ENCODE measurements at places on chromosomes 6 and 20.

DNA sequence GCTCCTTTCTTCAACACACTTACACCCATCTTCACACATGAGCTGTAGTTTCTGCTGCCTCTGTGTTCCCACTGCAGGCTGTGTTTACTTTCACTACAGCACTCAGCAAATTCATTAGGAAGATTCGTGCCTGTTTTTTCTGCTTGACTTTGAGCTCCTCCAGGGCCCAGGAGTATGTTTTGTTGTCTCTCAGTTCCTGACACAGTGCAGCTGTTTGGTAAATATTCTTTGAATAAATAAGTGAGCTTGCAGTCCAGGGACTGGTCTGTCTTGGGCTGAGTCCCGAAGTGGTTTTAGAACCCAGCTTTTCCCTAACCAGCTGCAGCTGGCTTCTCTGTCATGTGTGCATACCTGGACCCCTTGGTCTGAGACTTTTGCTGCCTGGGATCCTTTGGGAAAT is 46.6 kb upstream of the CCN6 start:
- ATAC-seq = no peak

DNA sequence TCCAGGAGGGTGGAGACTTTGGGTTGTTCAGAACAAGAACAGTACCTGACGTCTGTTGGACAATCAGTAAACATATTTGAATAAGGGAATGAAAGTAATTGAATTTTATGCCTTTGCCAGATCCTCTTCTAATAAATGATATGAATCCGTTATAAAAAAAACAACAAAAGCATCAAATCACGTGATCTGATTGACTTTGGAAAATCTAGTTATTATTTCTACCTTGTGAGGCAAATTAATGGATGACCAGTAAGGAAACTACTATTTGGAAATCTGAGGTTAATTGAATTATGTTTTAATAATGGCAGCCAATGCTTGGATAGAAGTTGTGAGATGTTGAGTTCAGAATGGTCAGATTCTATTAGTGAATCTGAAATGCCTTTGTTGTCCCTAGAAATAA is 399.5 kb downstream of the TFAP2B start:
- no peak for ATAC-seq

DNA sequence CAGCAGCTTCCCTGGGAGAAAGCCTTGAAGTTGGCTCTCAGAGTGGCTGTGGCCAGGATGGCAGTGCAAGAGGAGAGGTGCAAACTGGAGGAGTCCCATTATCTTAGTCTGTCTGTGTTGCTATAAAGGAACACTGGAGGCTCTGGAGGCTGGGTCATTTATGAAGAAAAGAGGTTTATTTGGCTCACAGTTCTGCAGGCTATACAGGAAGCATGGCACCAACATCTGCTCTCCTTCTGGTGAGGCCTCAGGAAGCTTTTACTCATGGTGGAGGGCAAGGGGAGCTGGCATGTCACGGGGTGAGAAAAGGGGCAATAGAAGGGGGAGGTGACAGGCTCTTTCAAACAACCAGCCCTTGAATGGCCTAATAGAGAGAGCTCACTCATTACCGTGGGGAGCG is 47.1 kb downstream of the PSMG4 start:
- ATAC-seq = no peak

GRCh38 chr20:48492015-48492714 is 335.6 kb downstream of the PREX1 start:
- no peak for ATAC-seq

GRCh38 chr6:37985355-37985754 is 165.8 kb downstream of the ZFAND3 start:
- ATAC-seq = no peak

DNA sequence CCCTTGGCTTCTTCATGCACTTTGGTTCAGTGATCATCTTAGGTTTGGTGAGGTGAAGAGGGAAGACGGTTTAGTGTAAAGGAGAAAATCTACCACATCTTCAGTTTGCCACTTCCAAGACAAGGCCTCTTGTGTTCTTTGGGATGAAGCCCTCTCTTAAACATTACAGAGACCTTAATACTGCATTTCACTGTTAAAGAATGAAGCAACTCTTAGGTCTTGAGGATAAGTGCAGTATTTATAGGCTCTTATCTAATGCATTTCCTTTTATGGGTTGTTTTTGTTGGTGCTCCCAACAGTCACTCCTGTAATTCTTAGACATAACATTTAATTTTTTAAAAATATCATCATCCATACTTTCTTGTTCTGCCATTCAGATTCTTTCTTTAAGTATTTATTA is 139.9 kb upstream of the LAMP5 start:
- ATAC-seq = no peak

DNA sequence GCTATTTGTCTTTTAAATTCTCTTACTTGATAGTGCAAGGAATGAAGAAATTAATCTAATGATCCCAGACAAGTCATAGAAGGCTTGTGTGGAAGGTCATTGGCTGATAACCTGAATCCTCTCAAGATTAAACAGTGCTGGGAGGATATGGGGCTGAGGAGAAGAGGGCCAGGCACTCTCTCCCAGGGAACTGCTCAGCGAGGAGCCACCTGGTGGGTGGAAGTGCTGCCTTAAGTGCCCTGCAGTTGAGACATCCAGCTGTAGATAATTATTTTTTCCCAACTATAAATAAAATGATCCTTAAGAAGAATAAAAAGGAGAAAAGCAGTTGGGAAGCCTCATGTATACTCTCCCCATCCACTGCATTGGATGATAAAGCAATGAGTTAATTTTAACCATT is 47.9 kb downstream of the BTBD3 start:
- no peak for ATAC-seq

GRCh38 chr6:23523771-23524170 is 602.2 kb upstream of the NRSN1 start:
- ATAC-seq = no peak

GRCh38 chr6:145507239-145507638 is 228.1 kb downstream of the EPM2A start:
- no peak for ATAC-seq

- ATAC-seq = no peak
Observed at GRCh38 chr6:113894712-113895674, 37.8 kb downstream of the MARCKS start.

GRCh38 chr6:30238178-30238795 is 25.1 kb upstream of the TRIM26 start:
- ATAC-seq = peak; percentile 53

DNA sequence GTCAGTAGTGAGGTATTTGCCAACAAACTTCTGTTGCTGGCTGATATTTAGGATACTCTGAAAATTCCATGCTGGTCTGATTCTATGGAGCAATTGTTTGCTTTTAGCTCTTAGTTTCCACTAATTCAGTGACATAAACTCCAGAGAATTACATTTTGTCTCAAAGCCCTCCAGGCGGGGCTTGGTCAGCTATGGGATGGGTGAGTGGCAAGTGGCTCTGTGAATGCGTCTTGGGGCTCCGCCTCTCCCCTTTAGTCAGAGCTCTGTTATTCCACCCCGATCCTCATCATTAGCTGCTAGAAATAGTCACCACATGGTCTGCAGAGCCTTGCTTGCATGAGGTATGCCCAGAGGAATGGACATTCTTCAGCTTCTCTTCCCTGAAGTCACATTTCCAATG is 540.6 kb downstream of the QKI start:
- ATAC-seq = no peak

DNA sequence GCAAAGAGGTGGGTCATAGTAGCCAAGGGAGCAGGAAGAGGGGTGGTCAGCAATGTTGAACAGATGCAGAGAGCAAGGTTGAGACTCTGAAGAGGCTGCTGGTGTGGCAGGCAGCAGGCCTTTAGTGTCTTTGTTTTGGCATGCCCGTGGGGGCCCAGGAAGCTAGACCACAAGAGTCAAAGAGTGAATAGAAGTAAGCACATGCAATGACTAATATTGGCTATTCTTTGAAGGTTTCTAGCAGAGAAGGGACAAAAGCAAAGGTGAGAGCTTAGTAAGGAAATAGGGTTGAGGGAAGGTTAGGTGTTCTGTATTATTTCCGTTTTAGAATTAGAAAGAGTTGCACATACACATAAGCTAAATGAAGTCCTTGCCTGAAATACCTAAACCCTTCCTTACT is 18.8 kb downstream of the TDRD6 start:
- ATAC-seq = no peak

GRCh38 chr6:169857343-169858292 is 106.2 kb downstream of the ERMARD start:
- no peak for ATAC-seq

- ATAC-seq = no peak
Observed at GRCh38 chr6:20370801-20371200, 30.9 kb upstream of the E2F3 start.

DNA sequence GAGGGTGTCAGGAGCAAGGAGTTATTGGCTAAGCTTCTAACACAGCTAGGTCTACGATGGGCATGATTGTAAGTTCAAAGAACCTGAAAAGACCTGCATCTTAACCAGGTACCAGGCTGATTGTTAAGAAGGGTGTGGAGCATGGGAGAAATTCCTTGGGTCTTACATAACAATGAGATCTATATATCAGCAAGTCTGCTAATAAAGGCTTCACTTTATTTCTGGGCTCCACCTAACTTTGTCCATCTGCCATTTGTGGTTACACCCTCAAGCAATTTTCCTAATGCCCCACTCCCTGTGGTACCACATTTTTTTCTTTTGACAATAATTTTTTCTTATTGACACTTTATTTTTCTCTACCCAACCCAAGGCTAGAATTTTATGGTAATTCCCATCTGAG is 223.5 kb upstream of the JAG1 start:
- no peak for ATAC-seq

DNA sequence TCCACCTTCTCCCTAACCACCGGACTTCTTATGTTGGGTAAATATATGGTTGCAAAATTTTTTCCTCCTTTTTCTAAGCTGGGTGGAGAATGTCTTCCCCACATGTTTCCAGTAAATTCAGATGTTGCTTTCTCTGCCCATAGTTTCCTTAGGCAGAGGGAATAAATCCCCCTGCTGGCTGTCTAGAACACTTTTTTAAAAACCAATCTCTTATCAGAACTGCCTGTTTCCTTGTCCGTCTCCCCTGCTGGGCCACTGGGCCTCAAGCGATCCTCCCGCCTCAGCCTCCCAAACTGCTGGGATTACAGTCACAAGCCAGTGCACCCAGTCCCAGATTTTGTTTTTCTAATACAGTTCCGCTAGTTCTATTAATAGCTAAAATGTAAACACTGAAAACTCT is 9.9 kb upstream of the WFDC2 start:
- ATAC-seq = no peak

Measured in activated CD4-positive, CD25-positive, alpha-beta regulatory T cell treated with anti-CD3 and anti-CD28 coated beads, Interleukin-2, amount 50 U/mL, for 24 hours (primary cell).